ENCODE measurements at places on chromosomes 13 and 19. TPM values are rescaled to one million over a fixed set of nuclear protein-coding genes. Genes with fewer than 3 reads are reported as not detected.

The UGGT2 gene
- total RNA-seq = not detected

GRCh38 chr19:39053276-39054090 lies 21.1 kb upstream of the FBXO27 start:
- no peak for DNase-seq

GRCh38 chr19:8578642-8579265 lies 1.5 kb upstream of the MYO1F start:
- peak; percentile 85 for DNase-seq

DNA sequence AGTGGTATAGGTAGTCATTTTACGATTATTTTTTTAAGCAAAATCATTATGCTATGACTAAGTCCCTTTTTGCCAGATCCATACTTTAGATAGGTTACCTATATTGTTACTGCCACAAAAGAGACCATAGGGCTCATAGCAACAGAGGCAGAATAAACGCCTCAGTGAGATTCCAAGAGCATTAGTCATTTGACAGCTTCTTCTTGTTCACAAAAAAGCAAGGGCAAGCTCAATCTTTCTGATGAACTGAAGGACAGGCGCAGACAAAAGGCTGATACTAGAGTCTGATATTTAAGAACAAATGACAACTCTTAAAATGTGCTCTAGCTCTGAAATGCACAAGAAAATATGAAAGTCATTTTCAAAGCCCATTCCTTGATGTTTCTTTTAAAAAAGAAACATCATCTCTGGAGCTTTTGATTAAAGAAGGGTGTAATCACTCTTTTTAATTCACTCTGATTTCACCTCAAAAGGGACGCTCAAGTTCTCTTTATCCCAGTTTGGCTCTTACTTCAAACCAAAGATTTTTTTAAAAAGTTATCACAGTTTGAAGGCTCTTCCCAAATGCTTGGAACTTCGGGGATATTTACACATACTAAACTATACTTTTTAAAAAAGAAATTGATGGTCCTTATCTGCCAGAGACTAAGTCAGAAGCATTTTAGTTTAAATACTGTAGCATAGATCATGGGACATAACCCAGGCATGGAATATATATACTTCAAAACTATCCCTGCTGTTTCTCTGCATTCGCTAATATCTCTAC lies 187.2 kb downstream of the EFNB2 start:
- DNase-seq = no peak

- DNase-seq = no peak
These were observed 102.4 kb downstream of the TNFRSF19 start for GRCh38 chr13:23672616-23673015.

- DNase-seq = no peak
These were observed 94.5 kb upstream of the MRI1 start for GRCh38 chr19:13669780-13670355.

DNA sequence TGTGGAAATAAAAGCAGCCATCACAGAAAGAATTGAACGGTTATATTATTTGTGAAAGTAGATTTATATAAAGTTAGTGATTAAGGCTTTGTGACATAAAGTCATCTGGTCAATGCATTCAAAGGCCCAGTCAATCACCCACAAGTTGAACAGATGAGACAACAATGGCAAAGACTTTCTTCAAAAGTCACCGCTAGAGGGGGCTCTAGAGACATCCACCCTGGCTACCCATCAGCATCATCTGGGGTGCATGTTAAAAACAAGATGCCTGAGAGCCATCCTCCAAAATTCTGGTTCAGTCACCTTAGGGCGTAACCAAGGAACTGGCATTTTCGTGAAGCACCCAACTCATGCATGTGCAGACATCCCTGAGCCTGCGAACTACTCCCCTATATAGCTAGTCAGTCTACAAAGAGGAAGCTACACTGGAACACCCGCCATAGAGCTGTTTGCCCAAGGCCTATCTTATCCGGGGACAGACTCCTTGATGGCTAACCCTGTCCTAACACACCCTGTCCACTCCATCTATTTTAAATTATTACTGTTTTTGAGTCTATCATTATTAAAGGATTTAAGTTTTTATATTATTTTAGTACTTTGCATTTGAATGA lies 970.5 kb downstream of the UQCRFS1 start:
- no peak for DNase-seq

The KLK8 gene
- not detected for total RNA-seq

- DNase-seq = peak; percentile 47
These were observed 40.4 kb downstream of the LRCH1 start for GRCh38 chr13:46593398-46593797.

The CEBPG gene
- total RNA-seq = 30.0 TPM

GRCh38 chr19:15169541-15170285 lies 31.1 kb downstream of the NOTCH3 start:
- DNase-seq = no peak

DNA sequence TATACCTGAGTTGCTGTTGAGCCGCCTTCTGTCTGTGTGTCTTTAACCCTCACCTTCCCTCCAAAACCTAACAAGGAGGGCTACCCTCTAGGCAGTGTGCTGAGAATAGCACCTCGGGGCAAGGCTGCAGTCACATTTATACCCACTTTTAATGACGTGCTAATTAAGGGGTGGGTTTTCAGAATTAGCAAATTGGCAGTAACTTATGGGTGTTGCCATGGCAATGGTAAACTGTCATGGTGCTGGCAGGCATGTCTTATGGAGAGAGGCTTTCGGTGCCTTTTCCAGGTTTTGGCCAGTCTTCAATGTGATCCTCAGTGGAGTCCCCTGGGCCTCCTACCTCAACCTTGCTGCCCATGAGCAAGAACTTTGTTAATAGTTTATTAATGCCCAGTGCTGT lies 1.2 kb upstream of the PNMA8A start:
- no peak for DNase-seq

DNA sequence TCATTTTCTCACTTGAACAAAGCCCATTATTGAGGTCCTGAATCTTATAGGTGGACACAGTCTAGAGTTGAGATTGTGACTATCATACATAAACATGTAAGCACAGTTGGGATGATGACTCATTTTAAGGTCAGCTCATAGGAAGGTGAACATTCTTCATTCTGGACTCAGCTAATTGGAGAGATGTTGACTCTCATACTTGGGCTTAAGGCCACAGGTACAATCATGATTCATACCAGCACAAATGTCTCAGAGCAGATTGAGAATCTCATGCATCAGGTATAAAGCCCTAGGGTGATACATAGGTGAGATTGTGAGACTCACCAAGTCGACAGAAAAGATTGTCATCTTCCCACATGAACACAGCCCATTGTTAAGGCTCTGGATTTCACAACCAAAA lies 62.3 kb upstream of the ZNF724 start:
- no peak for DNase-seq

GRCh38 chr19:43265664-43266025 lies 3.7 kb downstream of the PSG9 start:
- DNase-seq = no peak

GRCh38 chr19:39112338-39112890 lies 13.2 kb upstream of the PAK4 start:
- no peak for DNase-seq

The POSTN gene
- total RNA-seq = not detected

GRCh38 chr19:44010468-44010867 lies 7.7 kb downstream of the ZNF230 start:
- no peak for DNase-seq

DNA sequence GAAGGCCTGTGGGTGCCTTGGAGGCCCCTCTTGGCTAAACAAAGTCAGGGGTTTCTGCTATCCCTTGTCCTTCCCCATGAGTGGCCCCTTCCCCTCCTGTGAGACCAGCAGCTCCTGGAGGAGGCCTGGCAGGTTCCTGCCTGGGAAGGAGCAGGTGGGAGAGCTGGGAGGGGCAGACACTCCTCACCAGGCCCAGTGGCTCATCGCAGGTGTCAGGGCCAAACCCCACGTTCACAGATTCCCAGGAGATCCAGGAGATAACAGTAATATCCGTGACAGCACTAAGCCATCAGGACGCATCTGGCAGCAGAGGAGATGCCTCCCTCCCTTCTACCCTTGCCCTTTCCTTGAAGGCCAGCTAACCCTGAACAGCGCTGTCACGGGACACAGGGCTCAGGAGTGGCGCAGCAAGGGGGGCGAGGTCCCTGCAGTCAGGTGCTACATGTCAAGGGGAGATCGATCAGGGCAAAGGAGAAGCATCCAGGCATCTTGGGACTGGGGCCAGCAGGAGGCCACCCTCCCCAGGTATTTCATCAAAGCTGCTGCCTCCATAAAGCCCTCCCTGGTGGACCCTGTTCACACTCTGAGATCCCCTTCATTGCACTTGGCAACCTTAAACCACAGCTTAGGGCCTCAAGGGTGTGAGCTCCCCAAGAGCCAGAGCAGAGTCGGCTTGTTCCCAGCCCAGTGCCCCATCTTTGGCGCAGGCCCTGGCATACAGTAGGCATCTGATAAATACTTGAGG lies 4.8 kb downstream of the CEBPA start:
- no peak for DNase-seq

- no peak for DNase-seq
These were observed 13.8 kb upstream of the CYP4F2 start for GRCh38 chr19:15911599-15912235.

The GNG7 gene
- total RNA-seq = 0.40 TPM

The FAAP24 gene
- 7.6 TPM for total RNA-seq

DNA sequence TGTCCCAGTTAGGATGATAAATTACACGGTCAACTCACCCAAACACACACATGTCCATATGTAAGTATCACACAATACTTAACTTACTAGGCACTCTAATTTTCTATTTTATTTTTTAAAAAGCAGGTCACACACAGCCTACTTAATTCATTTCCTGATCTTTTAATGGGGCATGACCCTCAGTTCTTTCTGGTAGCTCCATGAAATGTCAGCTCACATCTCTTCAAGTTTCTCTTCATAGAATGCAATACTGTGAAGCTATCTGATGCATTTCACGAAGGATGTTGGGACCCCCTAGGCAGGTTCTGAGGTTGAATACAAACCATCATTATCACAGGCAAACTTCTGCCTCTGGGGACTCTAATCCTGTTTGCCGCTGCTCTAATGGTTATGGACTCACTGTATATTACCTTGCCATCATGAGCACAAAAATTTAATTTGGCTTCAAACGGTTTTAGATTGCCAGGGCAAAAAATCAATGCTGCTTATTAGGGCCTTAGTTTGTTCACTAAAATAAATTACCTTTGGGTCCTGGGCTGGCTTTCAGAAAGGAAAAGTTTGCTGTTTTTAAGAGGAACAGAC lies 16.1 kb upstream of the DHRS12 start:
- DNase-seq = no peak

DNA sequence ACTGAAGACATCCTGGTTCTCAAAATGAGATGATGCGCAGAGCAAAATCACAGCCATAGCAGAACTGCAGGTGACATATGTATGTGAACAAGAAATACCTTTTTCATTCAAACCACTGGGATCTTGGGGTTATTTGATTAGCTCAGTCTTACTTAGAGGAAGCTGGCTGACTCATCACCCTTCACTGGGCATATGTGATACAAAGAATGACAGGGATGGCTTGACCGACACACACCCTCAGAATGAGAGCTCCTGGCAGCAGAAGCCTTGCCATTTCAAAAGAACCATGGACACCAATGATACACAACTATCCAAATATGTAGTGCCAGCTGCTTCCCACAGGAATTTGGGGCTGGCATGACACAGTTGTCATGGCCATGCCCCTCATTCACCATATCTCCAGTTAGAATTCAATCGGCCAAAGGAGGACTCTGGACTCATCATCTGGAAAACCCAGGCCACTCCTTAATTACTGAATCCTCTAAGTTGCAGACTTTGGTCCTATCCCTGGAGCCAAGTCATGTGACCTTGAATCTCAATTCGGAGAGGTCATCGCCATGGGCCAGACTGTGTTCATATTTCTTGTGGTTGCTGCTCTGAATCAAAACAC lies 115.8 kb downstream of the KATNAL1 start:
- DNase-seq = no peak

The TEX101 gene
- total RNA-seq = not detected

DNA sequence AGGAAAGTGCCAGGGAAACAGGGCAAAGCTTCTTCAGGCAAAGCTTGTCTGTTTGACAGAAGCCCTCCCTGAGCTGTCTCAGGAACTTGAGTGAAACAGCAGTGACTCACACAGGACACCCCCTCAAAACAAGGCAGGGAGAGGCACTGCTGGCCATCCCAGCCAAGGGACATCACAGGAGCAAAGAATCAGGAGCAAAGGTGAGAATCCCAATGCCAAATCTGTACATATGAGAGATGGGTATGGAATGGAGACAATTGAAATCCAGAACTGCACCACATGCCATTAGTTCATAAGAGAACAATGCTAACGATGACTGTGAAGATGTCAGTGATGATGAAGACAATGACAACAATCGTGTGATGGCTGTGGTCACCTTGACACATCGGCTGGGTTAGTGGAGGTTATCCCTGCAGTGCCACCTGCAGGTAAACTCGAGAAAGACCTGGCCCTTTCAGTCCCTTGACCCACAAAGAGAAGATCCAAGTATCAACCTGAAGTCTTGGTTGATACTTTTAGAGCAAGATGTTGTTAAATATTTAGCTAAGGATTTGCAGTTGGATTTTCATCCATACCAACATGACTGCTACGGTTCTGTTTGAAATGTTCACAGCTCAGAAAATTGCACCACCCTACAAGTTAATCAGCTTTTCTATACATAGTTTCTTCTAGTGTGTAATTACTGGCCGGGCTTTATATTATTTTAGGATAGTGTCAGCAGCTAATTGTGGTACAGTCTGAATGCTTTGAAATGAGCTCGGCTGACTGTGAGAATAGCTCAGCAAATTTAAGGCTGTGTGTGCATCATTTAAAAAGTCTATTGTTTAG lies 42.0 kb upstream of the IPO5 start:
- DNase-seq = no peak

DNA sequence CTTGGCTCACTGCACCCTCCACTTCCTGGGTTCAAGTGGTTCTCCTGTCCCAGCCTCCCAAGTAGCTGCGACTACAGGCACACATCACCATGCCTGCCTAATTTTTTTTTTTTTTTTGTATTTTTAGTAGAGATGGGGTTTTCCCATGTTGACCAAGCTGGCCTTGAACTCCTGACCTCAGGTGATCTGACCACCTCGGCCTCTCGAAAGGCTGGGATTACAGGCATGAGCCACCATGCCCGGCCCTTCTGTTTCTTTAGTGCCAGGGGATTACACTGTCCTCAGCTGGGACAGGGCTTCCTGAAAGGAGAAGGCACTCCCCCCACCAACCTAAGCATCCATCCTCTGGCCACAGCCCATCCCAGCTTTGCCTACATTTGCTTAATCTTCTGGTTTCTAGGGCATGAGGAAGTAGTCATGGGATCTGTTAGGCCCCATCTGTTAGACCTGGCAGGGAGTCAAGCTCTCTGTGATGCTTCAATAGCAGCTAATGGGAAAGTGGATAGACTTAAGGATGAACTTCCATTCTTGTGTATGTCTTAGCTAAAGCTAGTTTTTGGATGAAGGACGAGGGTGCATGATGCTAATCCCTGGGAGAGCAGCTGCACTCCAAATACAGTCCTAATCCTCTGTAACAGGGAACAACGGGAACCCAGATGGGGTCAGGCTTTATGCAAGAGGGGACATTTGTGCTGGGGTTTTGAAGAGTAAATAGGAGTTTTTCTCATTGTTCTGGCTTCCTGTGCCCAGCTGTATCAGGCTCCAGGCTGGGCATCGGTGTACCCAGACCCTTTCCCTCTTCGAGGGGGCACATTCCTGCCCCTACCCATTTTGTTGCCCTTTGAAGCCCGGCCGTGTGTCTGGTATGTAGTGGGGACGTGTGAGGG lies 2.6 kb downstream of the VAV1 start:
- DNase-seq = no peak

The ATP4B gene
- not detected for total RNA-seq

GRCh38 chr19:18435178-18435841 lies 2.6 kb downstream of the ISYNA1 start:
- DNase-seq = no peak

GRCh38 chr13:111925146-111925875 lies 141.6 kb upstream of the SOX1 start:
- DNase-seq = no peak
